ENCODE measurements at places on chromosomes 5 and 9.

DNA sequence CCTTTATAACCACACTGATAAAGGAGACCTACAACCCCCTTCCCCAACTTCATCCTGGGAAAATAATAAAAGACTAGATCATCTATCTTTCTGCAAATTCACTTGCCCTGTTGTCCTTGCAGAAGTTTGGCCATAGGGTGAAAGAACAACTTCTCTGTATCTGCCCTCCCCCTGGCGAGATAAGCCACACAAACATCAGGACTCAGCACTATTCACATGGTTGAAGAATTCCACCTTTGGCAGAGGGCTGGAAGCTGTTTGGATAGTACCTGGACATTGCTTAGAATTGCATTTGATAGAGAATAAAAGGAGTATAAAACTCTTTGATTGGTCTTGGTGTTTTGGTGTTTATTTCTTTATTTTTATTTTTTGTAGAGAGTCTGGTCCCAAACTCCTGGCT, 16.9 kb downstream of the FAM151B start:
- no peak for DNase-seq

DNA sequence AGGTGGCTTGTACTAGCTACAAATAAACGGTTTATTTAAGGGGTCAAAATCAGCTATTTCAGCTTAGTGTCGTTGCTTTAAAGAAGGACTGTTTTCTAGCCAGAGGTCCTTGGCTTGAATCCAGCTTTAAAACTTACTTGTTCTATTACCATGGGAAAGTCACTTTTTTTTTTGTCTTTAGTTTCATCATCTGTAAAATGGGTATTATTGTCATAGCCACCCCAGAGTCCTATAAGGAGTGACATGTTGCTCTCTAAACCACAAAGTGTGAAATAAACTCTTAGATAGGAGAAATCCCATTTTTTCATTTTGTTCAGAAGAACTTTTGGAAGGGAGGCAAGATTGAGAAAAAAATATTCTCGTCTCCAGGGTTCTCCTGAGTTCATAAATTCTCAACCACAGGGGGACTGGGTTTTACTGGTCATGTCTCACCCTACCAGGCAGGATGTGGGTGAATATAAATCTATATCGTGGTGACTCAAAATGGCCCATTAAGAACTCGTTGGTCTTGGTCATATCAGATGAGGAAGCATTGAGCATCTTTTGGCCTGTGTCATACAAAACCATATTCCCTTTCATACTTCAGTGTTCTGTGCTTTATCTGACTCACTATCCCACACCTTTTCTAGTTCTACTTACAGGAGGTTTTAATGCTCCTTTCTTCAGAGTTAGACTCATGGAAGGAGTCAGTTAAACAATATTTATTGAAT, 202.7 kb upstream of the NR3C1 start:
- peak; percentile 78 for DNase-seq

GRCh38 chr9:123769719-123770118, 160.2 kb downstream of the DENND1A start:
- peak; percentile 44 for DNase-seq

DNA sequence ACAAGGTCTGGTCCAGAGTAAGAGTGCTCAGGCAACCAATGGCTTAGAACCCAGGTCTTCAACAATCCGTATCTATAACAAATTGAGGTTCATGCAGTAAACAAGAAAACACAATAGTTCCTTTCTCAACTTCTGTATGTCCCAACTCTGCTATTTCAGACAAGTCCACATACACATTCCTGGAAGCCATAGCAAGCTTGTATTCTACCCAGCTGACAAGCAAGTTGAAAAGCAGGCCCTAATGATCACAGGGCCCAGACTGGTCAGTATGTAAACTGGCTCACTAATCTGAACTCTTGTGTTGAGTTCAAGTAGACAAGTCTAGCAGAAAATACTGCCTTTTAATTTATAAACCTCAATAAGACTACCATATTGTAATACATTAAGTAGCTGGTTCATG, 26.9 kb downstream of the FNIP1 start:
- no peak for DNase-seq

- DNase-seq, result peak; percentile 95
Measured at GRCh38 chr9:108053555-108054061, 564.0 kb upstream of the KLF4 start.

GRCh38 chr5:132203464-132203818, 24.2 kb downstream of the P4HA2 start:
- peak; percentile 62 for DNase-seq

GRCh38 chr5:150774145-150774544, 4.4 kb upstream of the SMIM3 start:
- peak; percentile 95 for DNase-seq

DNA sequence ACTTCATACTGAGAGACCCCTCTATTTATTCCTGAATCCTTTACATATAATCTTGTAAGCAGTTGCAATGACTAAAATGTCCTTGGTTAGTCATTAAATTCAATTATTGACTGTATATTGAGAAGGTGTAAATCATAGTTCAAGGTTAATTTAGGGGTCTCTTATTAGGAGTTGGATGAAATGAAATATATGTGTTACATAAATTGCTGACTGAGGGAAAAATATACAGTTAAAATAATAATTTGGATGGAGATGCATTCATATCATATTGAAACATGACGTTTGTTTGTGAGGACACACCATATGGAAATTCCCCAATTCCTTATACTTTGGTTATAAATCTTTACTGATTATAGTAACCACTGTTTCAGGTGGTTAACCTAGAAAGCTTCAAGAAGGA, 430.6 kb downstream of the PDE4D start:
- DNase-seq, result no peak

GRCh38 chr9:79014929-79015699, 556.7 kb upstream of the TLE4 start:
- DNase-seq, result no peak

DNA sequence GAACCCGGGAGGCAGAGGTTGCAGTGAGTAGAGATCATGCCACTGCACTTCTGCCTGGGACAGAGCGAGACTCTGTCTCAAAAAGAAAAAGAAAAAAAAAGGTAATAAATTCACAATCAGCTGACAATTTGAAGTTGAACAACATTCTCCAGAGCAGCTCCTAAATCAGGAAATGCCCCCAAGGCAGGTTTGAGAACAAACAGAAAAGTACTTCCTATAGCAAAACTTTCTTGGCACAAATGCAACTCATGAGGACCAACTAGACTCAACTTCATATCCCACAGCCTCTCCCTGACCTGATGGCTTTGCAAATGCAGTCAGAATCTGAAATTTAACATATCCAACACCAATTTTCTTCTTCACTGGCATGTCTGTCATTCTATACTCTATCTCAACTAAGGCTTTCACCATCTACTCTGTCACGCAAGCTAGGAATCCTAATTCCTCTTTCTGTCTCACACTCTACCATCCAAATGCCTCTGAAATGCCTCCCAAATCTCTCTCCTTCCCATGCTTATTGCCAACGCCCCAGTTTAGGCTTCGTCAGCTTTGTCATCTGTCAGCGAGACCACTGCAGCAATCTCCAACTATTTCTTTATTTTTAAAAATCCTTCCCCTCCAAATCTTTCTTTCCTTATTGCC, 113.3 kb downstream of the MAPKAP1 start:
- DNase-seq, result no peak

DNA sequence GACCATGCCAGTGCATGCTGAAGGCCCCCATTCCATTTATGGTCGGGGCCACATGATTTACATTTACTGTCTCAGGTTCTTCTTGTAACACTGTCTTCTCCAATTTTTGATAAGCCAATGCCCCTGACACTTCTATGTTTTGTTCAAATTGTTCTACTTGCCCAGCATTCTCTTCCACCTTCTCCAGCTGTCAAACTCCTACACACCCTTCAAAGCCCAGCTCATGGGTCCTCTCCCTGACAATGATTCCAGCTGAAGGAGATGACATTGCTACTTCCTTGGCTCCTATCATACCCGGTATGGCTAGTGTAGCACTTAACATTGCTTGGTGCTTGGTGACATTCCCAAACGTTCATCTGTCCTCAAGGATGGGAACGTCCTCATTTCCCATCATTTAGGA, 41.1 kb upstream of the KCNMB1 start:
- no peak for DNase-seq

DNA sequence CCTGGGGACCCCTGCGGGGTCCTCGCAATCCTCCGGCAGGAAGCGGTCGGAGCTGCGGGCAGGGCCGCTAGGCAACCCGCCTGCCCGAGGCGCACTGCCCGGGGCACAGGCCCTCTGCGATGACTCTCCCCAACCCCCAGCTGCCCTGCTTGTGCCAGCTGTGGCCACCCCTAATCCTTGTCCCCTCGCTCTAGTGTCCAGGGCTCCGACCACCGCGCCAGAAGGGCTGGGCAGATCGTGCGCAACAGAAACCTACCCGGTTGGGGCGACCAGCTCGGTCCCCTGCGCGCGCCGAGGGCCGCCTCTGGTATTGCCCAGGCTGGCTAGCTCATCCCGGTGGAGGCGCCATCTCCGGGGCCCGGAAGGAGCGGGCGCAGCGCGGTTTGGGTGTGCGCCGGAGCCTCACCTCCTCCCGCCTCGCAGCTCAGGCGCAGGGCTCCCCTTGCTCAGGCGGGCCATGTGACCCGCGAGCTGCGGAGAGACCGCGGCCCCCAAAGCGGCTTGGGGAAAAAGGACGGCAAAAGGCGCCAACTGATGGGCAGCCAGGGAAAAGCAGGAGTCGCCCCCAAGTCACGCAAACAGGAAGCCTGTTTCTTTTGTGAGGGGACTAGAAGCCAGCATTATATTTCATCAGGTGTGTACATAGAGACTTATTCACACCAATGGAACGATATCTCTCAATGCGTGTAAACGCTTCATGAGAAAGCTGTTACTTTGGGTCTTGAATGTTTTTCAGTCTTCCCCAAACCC, 46.8 kb upstream of the RNF20 start:
- DNase-seq, result peak; percentile 36

Data from fibroblast of mammary gland (primary cell).